ENCODE measurements at places on chromosomes 6 and 20.

- DNase-seq: no peak
Observed at GRCh38 chr20:49824206-49824605, 11.6 kb downstream of the SLC9A8 start.

DNA sequence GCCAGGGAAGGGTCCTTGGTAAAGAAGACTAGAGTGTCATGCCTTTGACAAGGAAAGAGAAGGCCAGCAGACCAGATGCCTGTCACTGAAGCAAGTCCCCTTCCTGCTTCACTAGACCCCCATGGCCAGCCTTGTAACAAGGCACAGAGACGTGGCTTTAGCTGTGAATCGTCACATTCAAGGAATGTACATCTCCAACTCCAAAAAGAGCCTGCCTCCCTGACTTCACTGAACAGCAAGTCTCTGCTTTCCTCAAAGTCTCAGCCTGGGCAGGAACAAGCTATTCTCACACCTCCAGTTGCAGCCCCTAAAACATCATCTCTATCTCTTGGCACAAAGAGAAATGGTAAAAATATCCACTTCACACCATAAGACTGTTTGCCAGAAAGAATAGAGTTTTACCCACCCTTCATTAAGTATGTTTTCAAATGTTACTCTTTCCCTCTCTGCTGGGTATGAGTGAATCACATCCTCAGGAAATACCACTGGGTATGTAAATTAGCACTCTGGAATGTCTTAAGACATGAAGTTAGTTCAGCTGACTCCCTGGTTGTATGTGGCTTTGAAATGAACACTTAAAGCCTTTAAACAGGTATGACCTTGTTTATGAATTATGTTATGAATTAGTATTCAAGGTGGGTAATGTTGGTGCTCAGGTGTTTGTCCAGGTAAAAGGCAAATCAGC, 46.4 kb upstream of the NT5E start:
- no peak for DNase-seq

DNA sequence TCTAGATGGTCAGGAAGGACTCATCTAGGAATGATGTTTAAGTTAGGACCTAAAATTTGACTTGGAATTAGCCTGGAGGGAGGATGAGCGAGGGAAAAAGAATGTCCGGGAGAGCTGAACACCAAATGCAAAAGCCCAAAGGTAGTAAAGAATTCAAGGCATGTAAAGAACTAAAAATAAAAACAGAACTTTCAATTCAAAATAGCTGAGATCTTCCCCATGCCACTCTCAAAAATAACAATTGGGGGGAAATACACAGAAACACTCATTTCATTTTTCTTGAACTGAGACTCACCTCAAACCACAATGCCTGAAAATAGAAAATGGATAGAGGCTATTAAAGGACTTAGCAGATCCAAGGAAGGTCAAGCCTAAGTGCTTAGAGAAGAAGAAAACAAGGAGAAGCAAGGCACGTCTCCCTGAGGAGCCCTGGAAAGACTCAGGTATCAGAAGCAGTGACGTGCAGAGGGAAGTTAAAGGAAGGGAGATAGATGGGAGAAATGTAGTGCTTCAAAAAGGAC, 10.4 kb downstream of the PXT1 start:
- no peak for DNase-seq

- DNase-seq: no peak
Observed at GRCh38 chr6:159973951-159974350, 5.1 kb downstream of the IGF2R start.

GRCh38 chr6:64811119-64811518, 895.9 kb downstream of the EYS start:
- DNase-seq: no peak

DNA sequence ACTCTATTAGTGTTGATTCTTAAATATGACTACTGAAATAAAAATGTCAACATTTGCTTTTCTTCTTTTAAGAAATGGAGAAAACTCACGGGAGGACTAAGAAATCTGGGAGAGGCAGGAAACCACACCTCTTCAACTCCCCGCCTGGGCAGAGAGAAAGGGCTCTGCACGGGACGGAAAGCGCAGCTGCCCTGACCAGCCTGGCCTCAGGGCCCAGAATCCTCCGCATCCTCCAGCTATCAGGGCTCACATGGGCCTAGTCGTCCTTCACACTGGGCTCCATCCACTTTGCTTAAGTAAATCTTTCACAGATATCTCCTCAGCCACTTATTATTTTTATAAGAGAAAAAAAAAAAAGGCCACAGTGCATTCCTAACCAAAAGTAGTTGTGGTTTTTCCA, 215.1 kb downstream of the TBXT start:
- no peak for DNase-seq

DNA sequence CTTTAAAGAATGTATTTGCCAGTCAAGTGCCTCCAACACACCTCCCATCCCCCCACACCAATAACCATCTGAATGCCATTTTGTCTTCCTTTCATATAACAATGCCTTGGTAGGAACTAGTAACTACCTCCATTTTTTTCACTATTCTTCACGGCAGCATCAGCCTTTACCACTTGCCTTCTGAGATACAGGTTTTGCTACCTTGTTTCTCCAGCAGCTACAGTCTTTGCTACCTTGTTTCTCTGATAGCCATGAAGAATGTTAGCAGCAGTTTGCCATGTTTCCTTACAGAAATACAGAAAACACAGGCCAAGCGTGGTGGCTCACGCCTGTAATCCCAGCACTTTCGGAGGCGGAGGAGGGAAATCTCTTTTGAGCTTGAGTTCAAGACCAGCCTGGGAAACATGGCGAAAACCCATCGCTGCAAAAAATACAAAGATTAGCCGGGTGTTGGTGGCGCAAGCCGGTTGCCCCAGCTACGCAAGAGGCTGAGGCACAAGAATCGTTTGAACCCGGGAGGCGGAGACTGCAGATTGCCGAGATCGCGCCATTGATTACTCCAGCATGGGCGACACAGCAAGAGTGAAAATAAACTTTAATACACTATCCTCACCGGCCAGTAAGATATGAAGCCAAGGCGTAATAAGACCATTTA, 100.9 kb downstream of the HFE start:
- peak; percentile 91 for DNase-seq

- no peak for DNase-seq
Observed at GRCh38 chr6:22106961-22107360, 189.9 kb downstream of the PRL start.

GRCh38 chr6:104930939-104931338, 26.0 kb upstream of the LIN28B start:
- no peak for DNase-seq

- DNase-seq: no peak
Observed at GRCh38 chr20:39795401-39796272, 833.5 kb downstream of the DHX35 start.

Data from T-helper 2 cell (primary cell).